HEK293T (cell line): ENCODE measurements at places on chromosomes 11 and 22.

DNA sequence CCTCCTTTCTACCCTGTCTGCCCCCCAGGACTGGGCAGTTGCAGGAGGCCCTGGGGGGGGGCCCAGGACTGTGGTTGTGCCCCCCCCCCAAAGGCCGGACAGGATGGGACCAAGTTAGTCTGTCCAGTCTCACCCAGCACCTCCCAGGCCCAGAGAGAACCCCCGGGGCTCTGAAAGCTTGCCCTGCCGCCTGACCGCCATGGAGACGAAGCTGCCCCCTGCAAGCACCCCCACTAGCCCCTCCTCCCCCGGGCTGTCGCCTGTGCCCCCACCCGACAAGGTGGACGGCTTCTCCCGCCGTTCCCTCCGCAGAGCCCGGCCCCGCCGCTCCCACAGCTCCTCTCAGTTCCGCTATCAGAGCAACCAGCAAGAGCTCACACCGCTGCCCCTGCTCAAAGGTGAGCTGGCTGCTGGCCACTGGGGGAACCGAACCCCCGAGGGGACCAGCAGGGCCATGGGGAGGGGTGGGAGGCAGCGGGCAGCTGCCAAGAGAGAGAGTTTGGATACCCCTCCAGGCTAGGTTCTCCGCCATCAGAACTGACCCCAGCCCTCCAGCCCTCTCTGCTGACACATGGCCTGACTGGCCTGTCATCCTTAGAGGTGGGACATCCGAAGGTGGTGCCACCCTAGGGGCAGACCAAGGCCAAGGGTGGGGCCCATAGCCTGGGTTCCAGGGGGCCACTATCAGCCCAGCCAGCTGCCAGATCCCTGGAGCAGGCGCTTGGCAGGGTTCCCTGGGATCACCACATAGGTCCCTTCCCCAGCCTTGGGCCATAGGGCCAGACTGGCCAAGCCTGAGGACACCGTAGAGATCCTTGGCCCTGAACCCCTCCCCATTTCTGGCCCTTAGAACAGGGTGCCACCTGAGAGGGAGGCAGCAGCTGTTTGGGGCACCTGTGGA lies 1.3 kb downstream of the PPP2R5B start:
- DNase-seq = no peak

GRCh38 chr22:42313804-42314581 lies 43.5 kb upstream of the TCF20 start:
- peak; percentile 50 for DNase-seq

DNA sequence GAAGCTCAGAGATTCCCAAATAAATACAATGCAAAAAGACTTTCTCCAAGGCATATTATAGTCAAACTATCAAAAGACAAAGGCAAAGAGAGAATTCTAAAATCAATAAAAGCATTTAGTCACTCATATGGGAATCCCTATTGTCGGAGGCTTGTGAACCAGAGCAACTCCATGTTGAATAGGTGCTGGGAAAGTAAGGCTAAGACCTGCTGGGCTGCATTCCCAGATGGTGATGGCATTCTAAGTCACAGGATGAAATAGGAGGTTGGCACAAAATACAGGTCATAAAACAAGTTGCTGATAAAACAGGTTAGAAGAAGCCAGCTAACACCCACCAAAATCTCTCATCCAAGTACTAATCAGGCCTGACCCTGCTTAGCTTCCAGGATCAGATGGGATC lies 84.5 kb downstream of the JRKL start:
- no peak for DNase-seq

GRCh38 chr22:29136782-29137700 lies 64.2 kb downstream of the KREMEN1 start:
- DNase-seq = no peak

- no peak for DNase-seq
These were observed 24.6 kb downstream of the OR10A6 start for GRCh38 chr11:7906481-7906880.

- DNase-seq = no peak
These were observed 3.6 kb upstream of the CCDC81 start for GRCh38 chr11:86370922-86371594.

- DNase-seq = no peak
These were observed 29.0 kb downstream of the MMP13 start for GRCh38 chr11:102926517-102926916.
